ENCODE measurements at places on chromosomes 12 and 14.

DNA sequence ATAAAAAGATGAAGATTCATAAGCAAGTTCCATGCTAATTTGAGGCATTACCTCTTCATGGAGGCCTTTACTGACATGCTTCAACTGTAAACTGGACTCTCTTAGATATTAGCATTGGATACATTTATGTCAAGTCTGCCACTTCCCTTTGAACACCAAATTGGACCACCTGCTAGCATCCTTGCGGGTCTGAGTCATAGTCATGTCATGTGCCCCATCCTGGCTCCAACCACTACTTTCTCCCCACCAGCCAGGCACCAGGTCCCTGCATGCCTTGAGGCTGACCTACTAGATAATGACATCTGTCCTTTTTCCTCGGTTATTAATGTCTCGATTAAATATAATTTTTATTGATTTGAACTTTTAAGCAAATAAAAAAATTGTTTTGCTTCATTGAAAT is 32.9 kb upstream of the EEA1 start:
- DNase-seq: no peak

DNA sequence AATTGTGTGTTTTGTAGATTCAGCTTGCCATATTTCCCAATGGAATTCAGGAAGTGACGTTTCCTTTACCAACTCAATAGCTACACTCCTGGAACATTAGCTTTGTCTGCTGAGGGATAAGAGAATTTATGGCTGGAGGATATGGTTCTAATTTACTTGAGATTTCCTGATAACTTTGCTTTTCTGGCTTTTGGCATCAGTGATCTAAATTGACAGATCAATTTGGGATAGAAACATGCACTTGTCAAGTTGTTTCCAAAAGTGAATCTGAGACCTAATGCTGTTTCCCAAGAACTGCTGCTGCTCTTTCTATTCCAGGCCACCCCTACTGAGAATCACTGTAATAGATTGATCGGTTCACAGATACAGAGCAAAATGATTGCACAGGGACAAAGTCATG is 43.2 kb downstream of the MGAT4C start:
- no peak for DNase-seq

- no peak for DNase-seq
These were observed 248.1 kb downstream of the DPY19L2 start for GRCh38 chr12:63420206-63420644.

DNA sequence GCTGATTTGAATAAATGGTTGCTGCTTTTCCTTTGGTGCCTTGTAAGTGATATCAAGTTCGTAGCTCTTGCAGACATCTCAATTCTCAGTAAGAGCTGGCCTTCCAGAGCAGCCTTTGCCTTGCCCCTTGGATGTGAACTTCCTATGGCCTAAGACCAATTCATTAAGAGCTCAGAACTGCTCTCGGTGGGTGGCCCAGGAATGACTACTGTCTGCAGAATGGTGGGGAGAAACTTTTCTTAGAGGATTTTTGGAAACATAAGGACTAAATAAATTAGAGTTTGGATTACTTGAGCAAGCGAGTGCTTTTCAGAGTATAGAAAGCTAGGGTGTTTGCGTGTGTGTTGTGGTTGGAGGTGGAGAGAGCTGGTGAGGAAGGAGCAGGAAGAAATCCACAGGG is 306.4 kb upstream of the TBX3 start:
- DNase-seq: no peak

Measured in activated naive CD4-positive, alpha-beta T cell (primary cell).